PC-9 (cell line): ENCODE measurements at places on chromosomes 3 and 15. TPM values are rescaled to one million over a fixed set of nuclear protein-coding genes. Genes with fewer than 3 reads are reported as not detected.

EPHB1 gene
- 0.15 TPM in 1 of 2 replicates, not detected in the other for total RNA-seq

A4GNT gene
- total RNA-seq, result not detected in 2 replicates

DNA sequence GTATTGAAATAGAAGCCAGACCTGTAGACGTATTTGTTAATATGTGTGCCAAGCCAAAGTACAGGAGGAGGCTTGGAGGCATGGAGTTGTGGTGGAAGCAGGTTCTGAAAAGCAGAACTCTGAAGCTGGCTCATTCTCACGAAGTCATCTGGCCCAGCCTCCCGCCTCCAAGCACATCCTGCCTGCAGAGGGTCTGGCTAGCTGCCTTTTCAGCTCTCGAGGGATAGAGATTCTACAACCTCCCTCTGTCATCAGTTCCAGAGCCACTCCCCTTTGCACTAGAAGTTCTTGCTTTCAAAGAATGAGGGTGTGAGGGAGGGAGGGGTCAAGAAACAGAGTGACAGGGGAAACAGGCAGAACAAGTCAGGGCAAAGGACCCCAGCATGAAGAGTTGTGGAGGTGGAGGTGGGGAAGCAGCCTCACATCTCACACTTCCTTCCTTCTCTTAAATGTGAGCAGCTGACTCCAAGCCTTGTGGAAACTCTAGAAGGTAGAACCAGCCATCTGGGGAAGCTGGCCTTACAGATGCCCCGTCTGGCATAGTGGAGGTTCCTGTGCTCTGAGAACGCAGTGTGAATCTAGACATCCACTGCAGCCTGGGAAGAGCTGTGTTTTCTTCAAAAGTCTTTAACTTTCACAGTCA, 95.3 kb downstream of the SLC49A4 start:
- no peak overlapping the region for H3K4me3 ChIP-seq
- DNase-seq, result peak; percentile 74
- H3K27ac ChIP-seq, result no peak overlapping the region
- H3K27me3 ChIP-seq, result no peaks in the 10 kb centered on the region

DNA sequence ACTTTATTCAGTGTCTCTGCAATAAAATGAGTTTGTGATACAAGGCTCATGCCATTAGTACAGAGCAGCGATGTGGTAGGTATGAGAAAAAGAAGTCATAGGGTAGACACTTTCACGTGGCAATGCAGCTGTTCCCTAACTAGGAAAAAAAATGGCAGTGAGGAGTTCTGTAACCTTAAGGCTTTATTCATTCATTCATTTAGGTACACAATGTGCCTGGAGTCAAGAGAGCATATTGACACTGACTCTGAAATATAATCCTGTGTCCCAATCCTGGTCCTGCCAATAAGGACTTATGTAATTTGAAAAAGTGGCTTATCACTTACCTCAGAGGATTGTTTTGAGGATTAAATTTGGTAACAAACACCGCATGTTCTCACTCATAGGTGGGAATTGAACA, 173.0 kb upstream of the AZI2 start:
- H3K27ac ChIP-seq, result no peak overlapping the region
- H3K4me1 ChIP-seq, result no peaks in the 10 kb centered on the region
- H3K4me3 ChIP-seq, result no peak overlapping the region
- H3K27me3 ChIP-seq, result no peaks in the 10 kb centered on the region

GRCh38 chr15:81161851-81162250, 27.8 kb downstream of the CFAP161 start:
- peaks cover 37% of the 10 kb centered on the region for H3K27me3 ChIP-seq
- H3K4me3 ChIP-seq, result no peak overlapping the region
- H3K4me1 ChIP-seq, result no peaks in the 10 kb centered on the region
- DNase-seq, result no peak
- H3K36me3 ChIP-seq, result no peaks in the 10 kb centered on the region

DNA sequence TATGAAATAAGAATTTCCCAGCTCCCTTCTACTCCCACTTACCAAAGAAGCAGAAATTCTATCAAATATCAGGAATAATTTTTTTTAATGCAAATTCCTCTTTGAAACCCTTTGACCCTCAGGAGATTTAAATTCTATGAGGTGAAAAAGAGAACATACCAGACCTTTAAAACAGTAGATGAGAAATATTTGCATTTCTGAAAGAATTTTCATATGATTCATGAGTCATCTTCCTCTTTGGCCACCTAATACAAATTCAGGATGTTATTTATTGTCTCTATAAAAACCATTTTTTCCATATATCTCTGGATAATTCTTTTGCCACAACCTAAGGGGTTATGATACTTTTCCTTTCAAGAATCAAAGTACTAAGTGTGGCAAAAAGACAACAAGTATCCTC, 67.3 kb upstream of the ST3GAL6 start:
- H3K27ac ChIP-seq, result no peak overlapping the region
- H3K4me3 ChIP-seq, result no peak overlapping the region
- no peaks in the 10 kb centered on the region for H3K36me3 ChIP-seq
- H3K4me1 ChIP-seq, result peaks cover 7% of the 10 kb centered on the region; the same call in 1 of the 2 replicates
- H3K27me3 ChIP-seq, result no peaks in the 10 kb centered on the region

DNA sequence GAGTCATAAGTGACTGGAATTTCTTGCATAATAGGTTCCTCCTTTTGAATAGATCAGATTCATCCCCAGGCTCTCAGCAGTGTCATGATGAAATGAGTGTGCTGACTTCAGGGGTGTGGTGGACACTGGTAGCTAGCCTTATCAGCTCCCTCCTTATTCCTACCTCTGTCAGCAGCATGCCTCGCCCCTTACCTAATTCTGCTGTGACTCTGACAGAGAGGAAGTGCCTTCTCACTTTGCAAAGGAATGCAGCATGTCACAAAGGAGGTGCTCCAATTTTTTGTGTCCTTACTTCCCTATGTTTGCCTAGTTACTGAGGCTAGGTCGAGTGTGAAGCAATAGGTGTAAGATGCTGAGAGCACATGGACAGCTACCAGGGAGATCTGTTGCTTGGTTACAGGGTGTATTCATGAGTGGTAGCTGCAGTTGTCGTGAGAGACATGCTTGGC, 90.6 kb downstream of the TNFAIP8L3 start:
- H3K27me3 ChIP-seq, result no peaks in the 10 kb centered on the region
- H3K4me3 ChIP-seq, result no peak overlapping the region
- H3K36me3 ChIP-seq, result no peaks in the 10 kb centered on the region
- 0 out of 2 replicates have a peak overlapping the region, but pooled peaks have one; percentile 37 for H3K27ac ChIP-seq
- peak; percentile 54 for DNase-seq
- H3K4me1 ChIP-seq, result peaks cover 7% of the 10 kb centered on the region; the same call in 1 of the 2 replicates

- H3K4me1 ChIP-seq, result peaks cover 14% of the 10 kb centered on the region
- peak; percentile 65 for DNase-seq
- H3K36me3 ChIP-seq, result no peaks in the 10 kb centered on the region
- H3K27me3 ChIP-seq, result no peaks in the 10 kb centered on the region
- H3K27ac ChIP-seq, result no peak overlapping the region
- H3K4me3 ChIP-seq, result no peak overlapping the region
These were observed 34.8 kb upstream of the RASA2 start for GRCh38 chr3:141452045-141452444.

DNA sequence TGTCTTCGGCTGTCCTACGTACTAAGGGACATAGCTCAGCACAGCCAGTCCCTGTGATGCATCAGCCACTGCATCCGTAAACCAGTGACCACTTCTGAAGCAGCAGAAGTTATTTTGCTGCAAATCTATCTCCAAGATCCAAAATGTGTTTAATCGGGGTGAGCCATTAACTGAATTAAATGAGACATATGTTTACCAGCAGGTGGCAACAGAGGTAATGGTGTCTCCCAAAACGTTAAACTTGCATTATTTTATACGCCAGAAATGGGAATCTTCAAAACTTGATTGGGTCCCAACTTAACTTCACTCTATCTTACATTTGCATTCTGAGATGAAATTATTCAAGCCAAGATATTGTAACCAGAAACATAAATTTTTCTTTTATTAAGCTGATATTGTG, 75.3 kb upstream of the BOC start:
- H3K27me3 ChIP-seq, result no peaks in the 10 kb centered on the region
- no peaks in the 10 kb centered on the region for H3K4me1 ChIP-seq
- H3K27ac ChIP-seq, result no peak overlapping the region
- H3K4me3 ChIP-seq, result no peak overlapping the region
- DNase-seq, result no peak
- no peaks in the 10 kb centered on the region for H3K36me3 ChIP-seq

DNA sequence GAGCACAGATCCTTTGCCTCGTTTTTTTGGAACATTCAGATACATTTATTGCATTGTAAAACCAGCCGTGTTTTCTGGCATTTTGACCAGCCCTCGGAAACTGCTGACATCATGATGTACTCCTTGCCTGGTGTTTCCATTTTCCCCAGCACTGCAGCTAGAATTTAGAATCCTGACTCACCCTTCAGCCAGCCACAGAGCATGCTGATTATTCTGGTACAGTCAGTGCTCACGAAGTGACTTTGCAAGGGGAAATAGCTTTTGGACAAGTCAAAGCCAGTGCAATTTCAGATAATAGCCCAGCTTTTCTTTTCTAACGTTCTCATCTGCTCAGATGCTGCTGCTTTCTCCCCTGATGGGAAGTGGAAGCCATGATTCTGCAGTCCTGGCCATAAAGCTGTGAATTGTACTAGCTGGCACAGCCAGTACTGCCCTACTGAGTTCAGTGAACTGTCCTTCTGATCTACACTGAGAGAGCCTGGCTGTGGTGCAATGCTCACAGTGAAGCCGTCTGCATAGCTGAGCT, 12.1 kb upstream of the CNBP start:
- peaks cover 32% of the 10 kb centered on the region for H3K4me1 ChIP-seq
- no peaks in the 10 kb centered on the region for H3K27me3 ChIP-seq
- peak overlapping the region; percentile 71 for H3K27ac ChIP-seq
- H3K36me3 ChIP-seq, result no peaks in the 10 kb centered on the region
- peak overlapping the region; percentile 10; the same call in 1 of the 2 replicates for H3K4me3 ChIP-seq

- no peak overlapping the region for H3K4me3 ChIP-seq
- H3K4me1 ChIP-seq, result no peaks in the 10 kb centered on the region
- H3K27me3 ChIP-seq, result no peaks in the 10 kb centered on the region
- no peak for DNase-seq
- no peak overlapping the region for H3K27ac ChIP-seq
These were observed 9.8 kb downstream of the NR2C2 start for GRCh38 chr3:14957153-14957552.
